ENCODE measurements at places on chromosomes 4 and X.

DNA sequence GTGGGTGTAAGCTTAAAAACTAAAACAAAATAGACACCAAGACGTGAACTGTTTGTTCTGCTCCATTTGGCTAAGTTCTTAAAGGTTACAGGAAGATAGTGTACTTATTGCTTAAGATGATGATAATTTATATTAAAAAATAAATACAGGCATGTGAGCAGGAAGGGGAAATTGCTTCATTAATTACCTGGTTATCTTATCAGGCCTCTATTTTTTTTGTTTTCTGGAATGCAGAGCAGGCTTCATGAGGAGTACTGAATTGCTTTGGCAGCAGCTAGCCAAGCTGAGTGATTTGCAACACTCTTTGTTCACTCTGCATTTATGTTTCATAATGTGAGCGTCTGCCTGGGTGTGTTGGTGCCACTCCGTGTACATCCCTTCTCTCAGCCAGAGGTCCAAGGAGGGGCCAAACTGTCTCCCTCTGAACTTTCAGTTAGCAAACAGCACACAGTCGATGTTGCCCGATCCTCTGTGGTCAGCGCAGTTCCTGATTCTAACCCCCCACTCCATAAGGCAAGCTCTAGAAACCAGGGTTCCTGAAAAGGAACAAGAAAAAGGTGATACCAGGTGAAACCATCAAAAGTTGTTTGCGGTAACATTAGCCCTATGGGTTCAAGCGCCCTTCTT, 348.2 kb downstream of the SPRY1 start:
- no peak for DNase-seq

GRCh38 chrX:135520022-135520552, 373 bp upstream of the INTS6L start:
- DNase-seq, result no peak

- no peak for DNase-seq
These were observed 178.8 kb downstream of the DCLK2 start for GRCh38 chr4:150256841-150257730.

DNA sequence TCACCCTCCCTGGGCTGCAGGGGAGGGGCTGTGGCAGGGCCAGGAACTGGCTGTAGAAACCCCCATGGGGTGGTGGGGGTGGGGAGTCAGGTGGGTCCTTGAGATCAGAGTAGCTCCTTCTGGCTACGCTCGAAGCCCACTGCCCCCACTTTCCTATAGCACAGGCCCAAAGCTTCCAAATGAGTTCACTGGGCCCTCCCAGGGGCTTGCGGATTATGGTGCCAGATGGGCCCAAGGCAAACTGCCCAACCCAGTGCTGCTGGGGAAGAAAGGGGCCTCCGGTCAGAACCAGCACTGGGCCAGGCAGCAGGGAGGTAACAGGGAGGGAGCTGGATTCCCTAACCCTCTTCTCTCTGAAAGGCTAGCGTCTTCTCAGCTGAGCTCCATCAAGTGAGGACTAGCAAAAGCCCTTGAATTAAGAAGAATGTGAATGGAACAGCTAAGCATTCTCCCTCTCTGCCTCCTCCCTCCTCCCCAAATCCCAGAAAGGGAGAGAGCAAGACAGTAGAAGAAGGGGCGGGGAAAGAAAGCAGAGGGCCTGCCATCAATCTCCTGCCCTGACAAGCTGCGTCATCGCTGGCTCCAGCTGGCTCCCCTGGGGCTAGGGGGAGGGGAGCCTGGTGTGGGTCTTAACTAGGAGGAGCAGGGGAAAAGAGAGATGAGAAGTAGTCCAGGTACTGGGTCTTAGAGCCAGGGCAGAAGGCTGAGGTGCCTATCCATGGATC, 34.7 kb downstream of the FRMPD3 start:
- DNase-seq, result no peak

- no peak for DNase-seq
These were observed 100.5 kb downstream of the MBNL3 start for GRCh38 chrX:132388371-132388770.

GRCh38 chr4:71212216-71212615, 126.6 kb upstream of the SLC4A4 start:
- DNase-seq, result no peak

GRCh38 chr4:6938237-6938636, 28.6 kb downstream of the TBC1D14 start:
- DNase-seq, result no peak

GRCh38 chr4:34193451-34194154, 2050.7 kb downstream of the ARAP2 start:
- no peak for DNase-seq

- DNase-seq, result no peak
These were observed 24.2 kb downstream of the TRO start for GRCh38 chrX:54944816-54945215.

- no peak for DNase-seq
These were observed 162.8 kb downstream of the FBXO8 start for GRCh38 chr4:174120446-174121295.

- no peak for DNase-seq
These were observed 231.2 kb downstream of the FRAS1 start for GRCh38 chr4:78288327-78288726.

DNA sequence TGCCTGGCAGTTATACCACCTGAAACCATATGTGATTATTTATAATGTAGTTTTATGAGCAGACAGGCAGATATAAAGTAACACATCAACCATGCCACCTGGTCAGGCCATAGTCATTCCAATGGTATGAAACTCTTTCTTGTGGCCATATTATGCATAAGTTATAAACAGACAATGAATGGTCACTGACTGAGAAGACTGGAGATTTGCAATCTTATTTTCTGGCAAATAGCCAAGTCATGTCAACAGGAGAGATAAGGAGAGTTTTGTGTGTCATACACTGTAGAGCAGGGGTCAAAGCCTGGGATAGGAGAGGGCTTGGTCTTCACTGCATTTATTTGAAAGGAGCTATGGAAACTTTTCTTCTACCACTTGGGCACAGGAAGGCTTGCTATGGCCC, 29.5 kb downstream of the SORBS2 start:
- DNase-seq, result no peak

GRCh38 chrX:20266810-20267606, at the start of gene RPS6KA3:
Gene RPS6KA3 (minus strand): TSS chrX:20266909. CDS start chrX:20266632, 277 bp downstream.
- peak; percentile 91 for DNase-seq

DNA sequence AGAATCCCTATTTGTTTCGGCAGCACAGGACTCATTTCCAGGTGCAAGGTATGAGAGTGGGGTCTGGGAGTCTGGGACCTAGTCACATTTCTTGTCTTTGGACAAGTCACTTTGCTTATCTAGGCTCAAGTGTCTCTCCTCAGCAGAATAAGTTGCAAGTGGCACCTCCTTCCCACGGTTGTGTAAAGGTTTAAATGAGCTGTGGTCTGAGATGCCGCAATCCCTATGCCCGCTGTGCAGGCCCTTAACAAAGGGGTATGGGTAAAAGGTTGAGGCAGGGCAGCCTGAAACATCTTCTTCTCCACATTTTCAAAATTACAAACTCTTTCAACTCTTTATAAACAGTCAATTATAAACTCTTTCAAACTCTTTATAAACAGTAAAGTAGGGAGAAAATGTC, 93.7 kb downstream of the RTL5 start:
- DNase-seq, result peak; percentile 49

DNA sequence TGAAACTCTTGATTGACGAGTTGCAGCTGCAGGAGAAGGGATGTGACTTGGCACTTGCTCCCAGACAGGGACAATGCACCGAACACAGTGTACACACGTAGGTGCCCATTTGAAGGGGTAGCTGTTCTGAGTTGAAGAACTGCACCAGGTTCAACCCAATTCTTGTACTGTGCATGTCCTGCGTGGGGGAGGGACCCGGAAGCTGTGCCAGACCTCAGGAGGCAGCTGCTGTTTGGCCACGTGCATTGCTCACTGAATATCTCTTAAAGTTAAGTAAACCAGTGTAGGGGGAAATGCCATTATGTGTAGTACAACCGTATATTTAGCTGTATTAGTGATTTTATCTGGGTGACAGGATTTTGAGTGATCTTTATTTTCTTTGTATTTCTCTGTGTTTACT, 12.0 kb upstream of the RBBP7 start:
- no peak for DNase-seq

- DNase-seq, result no peak
These were observed 1522.9 kb downstream of the PCDH18 start for GRCh38 chr4:136009258-136009832.

DNA sequence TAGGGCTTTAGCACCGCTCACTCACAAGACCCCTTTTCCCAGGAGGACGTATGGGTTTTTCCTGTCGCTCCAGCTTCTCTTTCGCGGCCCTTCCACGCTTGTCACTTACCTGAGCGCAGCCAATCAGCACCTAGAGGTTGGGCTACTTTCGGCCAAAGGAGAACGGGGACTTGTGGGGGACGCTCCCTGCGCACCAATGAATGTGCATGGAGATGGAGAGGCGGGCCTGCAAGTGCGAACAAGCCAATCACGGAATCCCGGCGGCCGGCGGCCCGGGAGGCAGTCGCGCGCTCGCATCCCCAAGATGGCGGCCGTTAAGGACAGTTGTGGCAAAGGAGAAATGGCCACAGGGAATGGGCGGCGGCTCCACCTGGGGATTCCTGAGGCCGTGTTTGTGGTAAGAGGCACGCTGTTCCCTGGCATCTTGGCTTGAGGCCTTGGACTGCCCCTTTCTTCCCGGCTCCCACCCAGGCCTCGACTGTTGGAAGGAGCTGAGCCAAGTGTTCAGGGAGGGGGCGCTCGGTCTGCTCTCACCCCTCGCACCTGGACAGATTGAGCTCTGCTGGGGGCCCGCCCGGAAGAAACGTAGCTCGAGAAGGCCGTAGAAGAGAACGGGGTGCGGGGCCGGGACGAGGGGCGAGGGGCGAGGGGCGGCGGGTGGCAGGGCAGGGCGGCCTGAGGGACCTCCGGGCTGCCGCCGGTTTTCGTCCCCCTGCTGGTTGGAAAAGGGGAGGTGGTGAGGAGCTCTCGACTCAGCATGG, at the start of gene VBP1:
Gene VBP1 (plus strand): TSS at position 282 of the 761 bp plus-strand sequence. CDS start 23 bp downstream, at position 305.
- DNase-seq, result peak; percentile 94

GRCh38 chr4:176792326-176793059, at the start of gene VEGFC:
Gene VEGFC (minus strand): TSS chr4:176792922. CDS start chr4:176792311, 611 bp downstream.
- no peak for DNase-seq

DNA sequence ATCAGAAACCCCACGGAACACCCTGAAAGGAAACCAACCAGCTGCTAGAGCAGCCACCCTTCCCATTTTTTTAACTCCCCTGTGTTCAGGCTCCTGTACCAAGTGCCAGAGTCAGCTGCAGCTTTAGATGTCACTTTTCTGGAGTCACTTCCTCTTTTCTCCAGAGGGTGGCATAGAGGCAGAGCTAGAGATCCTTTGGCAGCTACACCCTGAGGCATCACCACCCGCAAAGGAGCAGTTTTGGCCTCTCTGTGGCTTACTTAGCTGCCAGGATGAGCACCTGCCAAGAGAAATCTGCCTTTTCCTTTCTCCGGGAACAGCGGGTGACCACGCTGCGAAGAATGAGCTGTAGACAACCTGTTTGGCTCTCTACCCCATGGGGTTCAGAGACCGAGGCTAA, 58.0 kb upstream of the CHRDL1 start:
- DNase-seq, result no peak

DNA sequence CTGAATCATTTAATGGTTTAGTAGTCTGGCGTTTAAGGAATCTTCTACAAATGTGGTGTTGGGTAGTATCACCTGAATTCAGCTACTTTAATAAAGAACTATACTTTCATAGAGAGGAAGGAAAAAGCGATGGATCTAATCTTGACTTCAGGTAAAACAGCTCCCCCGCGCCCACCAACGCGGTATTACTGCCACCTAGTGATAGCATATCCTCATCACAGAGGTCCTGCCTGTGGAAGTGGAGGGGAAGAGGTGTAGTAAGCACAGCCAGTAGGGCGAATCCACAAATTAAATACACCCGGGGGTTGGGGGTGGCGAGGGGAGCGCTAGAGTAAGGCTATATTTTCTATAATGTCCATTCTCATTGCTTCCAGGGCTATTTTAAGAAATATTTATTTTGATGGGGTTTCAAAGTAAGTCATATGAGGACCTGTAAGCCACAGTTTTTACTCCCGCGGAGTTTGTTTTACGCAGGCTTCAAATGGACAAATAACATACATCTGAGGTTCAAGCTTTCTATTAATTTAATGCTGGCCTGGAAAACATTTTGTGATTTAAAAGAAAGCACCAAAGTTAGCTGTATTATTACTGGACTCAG, 8.3 kb upstream of the DAPP1 start:
- DNase-seq, result no peak

DNA sequence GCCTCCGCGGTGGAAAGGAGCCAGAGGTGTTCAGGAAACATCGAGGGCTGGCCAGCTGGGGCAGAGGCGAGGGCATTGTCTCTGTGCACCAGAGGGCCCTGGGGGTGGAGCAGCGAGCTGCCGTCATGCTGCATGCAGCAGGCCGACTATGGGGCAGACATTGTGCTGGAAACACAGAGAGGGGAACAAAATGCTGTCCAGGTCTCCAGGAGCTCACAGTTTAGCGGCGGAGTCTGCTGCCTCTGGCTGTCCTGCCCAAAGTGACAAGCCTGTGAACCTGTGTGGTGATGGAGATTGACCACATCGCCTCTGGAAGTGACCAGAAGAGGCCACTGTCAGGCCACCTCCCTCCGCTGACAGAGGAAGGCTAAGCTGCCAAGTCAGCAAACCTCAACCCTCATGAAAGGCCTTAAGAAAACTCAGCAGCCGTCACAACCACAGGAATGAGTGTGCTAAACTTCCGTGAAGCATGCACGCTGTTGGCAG, 20.1 kb upstream of the SASH3 start:
- no peak for DNase-seq

- no peak for DNase-seq
These were observed 78.2 kb upstream of the PRSS48 start for GRCh38 chr4:151198748-151199147.

GRCh38 chrX:318068-318738, 393 bp downstream of the GTPBP6 start:
- peak; percentile 99 for DNase-seq

DNA sequence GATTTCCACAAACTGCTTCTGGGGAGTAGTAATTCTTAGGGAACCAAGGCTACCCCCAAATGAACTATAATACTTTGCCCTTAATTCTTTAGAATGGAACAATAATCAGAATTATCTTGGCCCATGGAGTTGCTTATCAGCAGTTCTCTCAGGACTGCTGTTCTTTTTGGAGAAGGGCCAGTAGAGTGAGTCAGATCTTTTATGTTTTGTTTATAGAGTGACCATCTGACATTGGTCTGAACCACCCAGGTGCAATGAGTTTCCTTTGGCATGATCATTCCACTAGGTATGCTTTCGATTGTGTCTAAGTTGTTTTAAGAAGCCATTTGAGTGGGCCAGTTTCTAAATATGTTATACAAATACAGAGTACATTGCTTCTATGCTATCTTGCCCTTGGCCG, 31.8 kb downstream of the PRRG1 start:
- no peak for DNase-seq

GRCh38 chr4:98092833-98093439, 50.3 kb downstream of the STPG2 start:
- DNase-seq, result no peak

GRCh38 chr4:74414149-74414809, 30.7 kb upstream of the AREG start:
- no peak for DNase-seq

DNA sequence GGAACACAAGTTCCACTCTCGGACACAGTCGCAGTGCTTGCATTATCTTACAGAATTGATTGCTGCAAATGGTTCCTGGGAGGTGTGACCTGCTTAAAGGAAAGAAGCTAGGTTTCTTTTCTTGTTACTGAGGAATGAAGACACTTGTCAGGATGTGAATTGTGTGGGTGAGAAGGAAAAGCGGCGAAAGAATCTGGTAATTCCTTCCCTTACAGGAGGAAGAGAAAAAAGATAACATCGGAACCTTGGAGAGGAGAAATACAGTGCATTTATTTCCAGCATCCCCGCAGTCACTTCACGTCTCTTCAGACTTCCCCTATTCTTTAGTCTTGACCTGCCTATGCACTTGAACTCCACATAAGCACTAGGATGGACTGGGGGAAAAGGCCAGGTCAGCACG, 389 bp upstream of the CCSER1 start:
- DNase-seq, result no peak
